ENCODE measurements at places on chromosomes 12 and 14.

- no peak for DNase-seq
These were observed 41.7 kb downstream of the MIA2 start for GRCh38 chr14:39275395-39275794.

DNA sequence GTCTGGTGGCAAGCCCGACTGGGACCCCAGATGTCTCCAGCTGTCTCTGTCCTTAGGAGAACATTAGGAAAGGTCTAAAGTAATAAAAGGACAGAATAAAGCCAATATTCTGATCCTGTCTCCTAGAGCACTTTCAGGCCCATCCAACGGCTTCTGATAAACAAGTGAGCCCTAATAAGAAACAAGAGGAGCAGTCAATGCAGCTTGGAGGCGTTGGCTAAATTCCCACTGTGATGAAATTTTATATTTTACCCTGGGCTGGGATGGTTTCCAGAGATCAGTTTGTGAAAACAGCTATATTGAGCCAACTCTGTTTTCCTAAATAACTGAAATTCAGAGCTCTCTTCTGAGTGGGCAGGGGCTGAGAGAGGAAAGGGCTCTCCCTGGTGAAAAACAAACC, 55.5 kb upstream of the SRRM4 start:
- DNase-seq = no peak

DNA sequence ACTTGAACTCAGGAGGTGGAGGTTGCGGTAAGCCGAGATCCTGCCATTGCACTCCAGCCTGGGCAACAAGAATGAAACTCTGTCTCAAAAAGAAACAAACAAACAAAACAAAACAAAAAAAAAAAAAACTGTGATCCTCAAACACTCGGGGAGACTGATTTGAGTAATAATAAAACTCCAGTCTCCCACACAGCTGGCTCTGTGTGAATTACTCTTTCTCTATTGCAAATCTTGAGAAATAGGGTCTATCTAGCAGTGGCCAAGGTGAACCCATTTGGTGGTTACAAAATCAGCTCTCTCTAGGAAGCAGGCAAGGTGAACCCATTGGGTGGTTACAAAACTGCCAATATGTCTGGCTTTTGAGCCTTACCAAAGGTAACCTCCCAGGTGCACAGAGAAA, 6.0 kb upstream of the ACOT6 start:
- DNase-seq = no peak

DNA sequence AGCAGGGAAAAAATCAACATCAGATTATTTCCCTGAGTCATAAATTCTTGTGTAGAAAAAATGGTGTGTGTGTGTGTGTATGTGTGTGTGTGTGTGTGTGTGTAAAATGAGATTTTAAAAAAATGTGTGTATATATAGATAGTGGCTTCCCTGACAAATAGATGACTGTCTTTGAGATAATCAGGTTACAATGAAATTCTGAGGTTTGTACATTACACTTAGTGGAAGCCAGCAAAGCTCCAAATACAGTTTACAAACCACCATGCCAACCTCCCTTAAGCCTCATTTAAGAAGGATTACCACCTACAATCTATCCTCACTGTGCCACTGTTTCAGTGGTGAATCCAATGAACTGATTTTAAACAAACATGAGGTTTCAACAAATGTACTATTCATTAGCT, 93.8 kb downstream of the MED13L start:
- no peak for DNase-seq

- DNase-seq = no peak
These were observed 5.5 kb downstream of the ZCCHC8 start for GRCh38 chr12:122495258-122495657.

DNA sequence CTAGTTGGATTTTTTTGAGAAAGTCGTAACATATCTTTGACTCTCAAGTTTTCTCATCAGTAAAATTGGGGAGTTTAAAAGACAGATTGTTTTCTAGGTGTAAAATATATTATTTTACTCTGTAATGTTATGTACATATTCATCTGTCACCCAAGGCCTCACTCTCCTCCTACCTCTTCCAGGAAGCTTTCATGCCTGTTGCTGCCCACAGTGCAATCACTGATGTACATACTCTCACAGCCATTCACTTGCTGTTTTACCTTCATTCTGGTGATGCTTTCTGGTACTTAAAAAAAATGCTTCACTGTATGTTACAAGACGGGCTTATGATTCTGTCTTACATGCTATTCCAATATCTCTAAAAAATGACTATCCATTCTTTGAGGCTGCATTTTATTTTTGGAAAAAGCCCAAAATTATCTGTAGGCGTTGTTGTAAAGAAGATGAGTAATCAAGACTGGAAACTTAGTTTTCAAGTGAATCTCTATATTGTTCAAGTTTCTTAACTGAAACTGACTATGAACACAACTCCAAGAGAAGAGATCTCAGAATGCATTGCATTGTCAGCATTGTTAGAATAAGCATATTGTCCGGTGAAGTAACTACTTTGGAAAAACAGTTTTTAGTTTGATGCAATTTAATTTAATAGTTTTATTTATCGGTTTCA, 82.5 kb downstream of the LMO3 start:
- no peak for DNase-seq

Measured in NCI-H2081 (cell line).